EL (cell line): ENCODE measurements at places on chromosomes 7 and 10.
A peak's percentile ranks its signal among the peaks of the same experiment; 100 is the strongest.

DNA sequence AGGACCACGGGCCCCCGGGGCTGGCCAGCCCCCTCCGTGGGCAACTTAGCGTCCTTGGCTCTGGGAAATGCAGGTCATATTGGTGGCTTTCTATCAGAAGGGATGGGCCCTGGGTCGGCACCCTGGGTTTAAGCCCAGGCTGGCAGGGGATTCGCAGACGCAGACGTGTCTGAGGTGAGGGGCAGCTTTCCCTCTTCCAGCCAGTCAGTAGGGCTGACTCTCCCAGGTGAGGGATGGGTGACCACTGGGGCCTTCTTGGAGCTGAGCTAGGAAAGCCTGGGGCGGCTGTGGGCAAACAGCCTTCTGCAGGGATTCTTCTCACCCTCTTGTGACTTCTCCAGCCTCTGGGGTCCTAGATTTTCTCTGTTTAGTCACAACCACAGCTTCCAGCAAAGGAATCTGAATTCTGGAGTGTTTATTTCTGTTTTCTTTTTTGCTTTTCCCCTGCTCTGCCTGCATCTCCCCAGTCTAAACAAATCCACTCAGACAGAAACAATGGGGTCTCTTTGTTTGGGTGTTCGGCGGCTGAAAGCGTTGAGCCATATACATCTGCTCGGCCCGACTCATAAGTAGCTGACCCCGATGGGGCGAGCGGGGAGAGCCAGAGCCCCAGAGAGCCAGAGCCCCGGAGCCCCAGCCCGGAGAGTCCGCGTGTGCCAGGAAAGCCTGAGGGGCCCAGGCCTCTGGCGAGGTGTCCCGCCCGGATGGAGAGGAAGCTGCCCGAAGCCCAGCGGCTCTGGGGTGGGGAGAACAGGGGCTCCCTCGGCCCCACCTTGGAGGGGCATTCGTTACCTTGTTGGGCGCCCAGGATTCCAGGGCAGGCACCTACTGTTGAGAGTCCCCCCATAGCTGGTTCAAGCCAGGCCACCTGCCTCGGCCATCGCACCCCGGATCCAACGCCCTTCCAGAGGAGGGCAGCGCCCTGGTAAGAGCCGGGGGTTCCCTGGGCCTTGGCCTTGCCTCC lies 2.0 kb downstream of the MNX1 start:
- no peak for DNase-seq

GRCh38 chr7:135390829-135391228 lies 119.1 kb downstream of the CNOT4 start:
- DNase-seq, result no peak

GRCh38 chr7:40647719-40648118 lies 512.9 kb downstream of the SUGCT start:
- peak; percentile 47 for DNase-seq

DNA sequence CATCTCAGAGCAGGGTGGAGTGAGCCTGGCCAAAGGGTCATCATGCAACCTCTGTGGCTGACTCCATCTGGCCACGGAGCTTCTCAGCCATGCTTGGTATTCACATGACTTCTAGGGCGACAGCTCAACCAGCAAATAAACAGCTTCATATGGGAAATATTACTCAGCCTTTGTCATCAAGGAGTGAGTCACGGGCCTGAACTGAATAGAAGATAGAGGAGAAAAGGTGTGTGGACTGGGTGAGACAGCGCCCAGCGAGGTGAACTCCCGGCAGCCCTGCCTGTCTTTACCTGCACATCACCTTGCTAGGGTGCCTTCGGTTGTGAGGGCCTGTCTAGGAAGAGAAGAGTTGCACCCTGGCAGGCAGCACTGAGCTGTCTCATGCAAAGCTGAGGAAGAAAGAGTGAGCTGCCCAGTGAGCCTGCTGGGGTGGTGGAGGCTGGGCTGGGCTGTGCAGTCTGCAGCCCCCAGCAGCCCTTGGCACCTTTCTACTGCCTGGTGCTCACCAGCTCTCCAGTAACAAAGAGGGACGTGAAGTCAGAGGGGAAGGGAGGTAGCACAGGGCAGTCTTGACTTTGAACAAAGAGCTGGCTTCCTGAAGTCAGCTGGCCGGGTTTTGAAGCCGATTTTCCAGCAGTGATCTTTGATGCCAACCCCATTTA lies 114.2 kb downstream of the EGFR start:
- peak; percentile 100 for DNase-seq

DNA sequence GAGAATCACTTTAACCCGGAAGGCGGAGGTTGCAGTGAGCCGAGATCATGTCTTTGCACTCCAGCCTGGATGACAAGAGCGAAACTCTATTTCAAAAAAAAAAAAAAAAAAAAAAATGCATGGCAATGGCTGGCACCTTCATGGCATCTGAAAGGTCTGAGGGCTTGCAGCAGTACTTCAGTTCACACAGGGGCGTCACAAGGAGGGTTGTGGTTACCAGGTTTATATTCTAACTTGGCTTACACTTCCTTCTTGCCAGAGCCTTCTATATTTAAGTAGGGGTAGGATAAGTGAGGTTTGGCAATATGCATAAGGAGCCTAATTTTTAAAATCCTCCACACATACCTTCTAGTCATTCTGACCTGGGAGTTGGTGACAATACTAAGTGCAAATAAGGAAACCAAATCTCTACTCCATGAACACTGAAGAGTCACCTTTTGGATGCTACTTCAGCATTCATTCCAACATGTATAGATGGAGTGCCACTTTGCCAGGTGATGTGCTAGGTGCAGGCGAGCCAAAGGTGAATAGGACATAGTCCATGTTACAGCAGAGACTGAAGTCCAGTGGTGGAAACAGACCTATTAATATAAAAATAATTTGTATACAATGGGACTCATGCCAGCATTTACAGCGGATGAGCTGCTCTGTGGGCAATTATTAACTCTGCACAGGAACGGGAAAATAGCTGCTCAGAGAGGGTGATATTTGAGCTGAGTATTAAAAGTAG lies 57.8 kb upstream of the PDCD4 start:
- DNase-seq, result no peak

- no peak for DNase-seq
These were observed 383.8 kb downstream of the TNS3 start for GRCh38 chr7:47198159-47198558.

DNA sequence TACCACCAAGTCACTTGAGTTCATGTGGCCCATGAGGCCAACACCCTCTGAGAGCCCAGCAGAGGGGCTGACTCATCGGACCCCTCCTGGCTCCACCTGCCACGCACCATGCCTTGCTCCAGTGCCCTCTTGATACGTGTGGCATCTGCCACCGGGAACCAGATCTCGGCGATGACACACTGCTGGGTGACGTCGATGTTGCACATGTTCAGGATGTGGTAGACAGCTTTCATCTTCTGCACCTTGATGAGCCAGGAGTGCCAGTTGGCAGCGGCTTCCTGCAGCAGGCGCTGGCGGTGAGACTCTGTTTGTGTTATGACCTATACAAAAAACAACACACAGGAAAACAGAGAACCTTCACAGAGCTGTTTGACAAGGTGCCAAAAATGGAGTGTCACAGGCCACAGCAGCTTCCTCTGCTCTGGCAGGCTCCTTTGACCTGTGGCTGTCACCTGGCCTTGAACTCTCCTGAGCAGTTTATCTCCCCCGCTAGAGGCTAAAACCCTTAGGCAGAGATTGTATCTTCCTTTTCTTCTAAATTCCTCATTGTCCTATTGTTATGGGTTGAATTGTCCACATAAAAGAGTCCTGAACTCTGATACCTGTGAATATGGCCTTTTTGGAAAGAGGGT lies 45.2 kb upstream of the TMEM213 start:
- peak; percentile 2 for DNase-seq

- no peak for DNase-seq
These were observed 14.6 kb upstream of the CYP3A5 start for GRCh38 chr7:99694201-99694911.

GRCh38 chr10:124186956-124187355 lies 93.6 kb upstream of the CHST15 start:
- DNase-seq, result no peak
